Stimulated activated CD8-positive, alpha-beta memory T cell treated with anti-CD3 and anti-CD28 coated beads, Interleukin-4, amount 100 ng/mL, for 1 hour (primary cell): ENCODE measurements at places on chromosomes 3 and 15.

GRCh38 chr3:25166016-25166415 is 262.0 kb upstream of the RARB start:
- DNase-seq: no peak

- DNase-seq: no peak
Measured at GRCh38 chr3:105402287-105402801, 35.6 kb downstream of the ALCAM start.

- no peak for DNase-seq
Measured at GRCh38 chr15:68354923-68355322, 77.0 kb downstream of the ITGA11 start.

GRCh38 chr15:51757450-51757849 is 6.1 kb downstream of the TMOD2 start:
- no peak for DNase-seq

DNA sequence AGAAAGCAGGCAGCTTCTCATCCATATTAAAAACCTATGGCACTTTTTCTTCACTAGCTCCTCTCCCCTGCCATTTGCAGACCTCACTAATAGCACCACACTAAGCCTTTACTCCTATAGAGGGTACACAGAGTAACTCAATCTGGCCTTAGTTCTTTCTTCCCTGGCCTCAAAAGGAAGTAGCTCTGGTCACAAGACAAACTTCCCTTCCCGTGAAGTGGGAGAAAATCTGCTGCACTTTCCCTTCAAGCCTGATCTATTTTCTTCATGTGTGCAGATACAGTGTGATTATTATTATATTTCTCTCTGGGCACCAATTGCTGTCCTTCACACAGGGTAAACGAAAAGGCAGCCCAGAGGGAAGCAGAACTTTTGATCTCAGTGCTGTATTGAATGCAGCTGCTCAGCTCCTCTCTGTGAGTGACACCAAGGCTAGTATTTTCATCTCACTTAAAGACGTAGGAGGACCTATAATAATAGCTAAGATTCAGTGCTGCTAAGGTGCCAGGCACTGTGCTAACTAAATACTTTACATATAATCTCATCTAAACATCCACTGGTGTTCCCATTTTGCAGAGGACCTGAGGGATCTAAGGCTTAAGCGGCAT is 61.9 kb upstream of the RASGRP1 start:
- DNase-seq: no peak

- no peak for DNase-seq
Measured at GRCh38 chr3:104519068-104519467, 847.6 kb upstream of the ALCAM start.

DNA sequence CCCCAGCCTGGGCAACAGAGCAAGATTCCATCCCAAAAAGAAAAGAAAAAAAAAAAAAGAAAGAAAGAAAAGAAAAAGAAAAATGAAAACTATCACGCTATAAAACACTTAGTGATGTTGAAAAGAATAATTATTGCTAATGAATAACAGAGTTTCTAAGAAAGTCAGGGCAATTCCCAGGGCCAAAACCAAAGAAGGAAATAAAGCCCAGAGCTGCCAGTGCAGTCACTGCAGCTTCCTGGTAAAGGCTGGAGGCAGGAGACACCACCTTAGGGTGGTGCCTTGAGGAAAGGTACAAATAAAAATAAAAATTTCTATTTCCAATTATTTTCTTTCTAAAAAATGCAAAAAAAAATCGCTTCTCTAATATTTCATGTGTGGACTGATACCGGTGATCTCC is 19.7 kb upstream of the UACA start:
- no peak for DNase-seq

DNA sequence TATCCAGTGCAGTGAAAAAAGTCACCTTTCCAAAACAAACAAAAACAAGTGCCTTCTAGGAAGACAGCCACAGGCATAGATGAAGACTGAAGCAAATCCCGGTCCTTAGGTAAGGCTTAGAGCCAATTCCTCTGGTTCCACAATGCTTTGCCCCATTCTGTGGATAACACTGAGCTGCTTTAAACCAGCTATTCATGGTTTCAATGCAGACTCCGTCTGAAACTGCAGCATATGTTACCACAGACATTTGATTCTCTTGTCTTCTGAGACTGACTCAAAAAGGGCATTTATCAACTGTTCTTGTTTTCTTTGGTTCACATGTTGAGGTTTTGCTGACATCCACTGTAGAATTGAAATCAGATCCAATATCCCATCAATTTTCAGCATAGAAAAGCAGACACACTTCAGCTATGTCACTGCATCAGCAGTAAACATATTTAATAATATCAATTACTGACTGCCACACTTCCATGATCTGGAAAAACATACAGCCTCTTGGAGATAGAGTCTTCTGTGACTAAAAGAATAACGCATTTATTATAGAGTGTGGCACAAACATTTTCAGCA is 659.3 kb downstream of the ROBO2 start:
- DNase-seq: no peak

GRCh38 chr15:77085297-77085696 is 14.4 kb upstream of the TSPAN3 start:
- no peak for DNase-seq
